HFFc6 (cell line): ENCODE measurements at places on chromosomes 1 and 21. TPM values are rescaled to one million over a fixed set of nuclear protein-coding genes. Genes with fewer than 3 reads are reported as not detected.

Gene IARS2
- 89.1 to 98.0 TPM (median 89.3 TPM) in 3 replicates for total RNA-seq

Gene HAO2
- total RNA-seq = not detected in 2 replicates

Gene PDZK1IP1
- total RNA-seq = not detected in 3 replicates

Gene FCRL1
- not detected in 3 replicates for total RNA-seq

Gene SYNJ1
- total RNA-seq = 15.4 to 17.9 TPM (median 16.2 TPM) in 3 replicates

Gene CELA3A
- not detected in 3 replicates for total RNA-seq

Gene LCK
- not detected in 3 replicates for total RNA-seq

Gene TFF2
- total RNA-seq = not detected in 3 replicates

Gene PYHIN1
- total RNA-seq = not detected in 2 replicates

Gene TOE1
- 9.5 to 12.0 TPM (median 11.2 TPM) in 3 replicates for total RNA-seq

Gene RAB42
- total RNA-seq = 0.13 to 0.53 TPM (median 0.15 TPM) in 3 replicates

Gene GOLT1A
- 0.27 TPM in 1 of 3 replicates, not detected in the others for total RNA-seq

Gene SPRR2F
- not detected in 3 replicates for total RNA-seq

Gene HSD3B1
- not detected in 3 replicates for total RNA-seq

Gene SDC3
- total RNA-seq = 50.9 to 59.1 TPM (median 54.9 TPM) in 3 replicates

Gene DPT
- not detected in 3 replicates for total RNA-seq

Gene TNFRSF9
- not detected in 2 replicates for total RNA-seq

Gene AMY2A
- total RNA-seq = not detected in 3 replicates
